ENCODE measurements at places on chromosomes 11 and 22.
A peak's percentile ranks its signal among the peaks of the same experiment; 100 is the strongest.

GRCh38 chr11:88101881-88102597, 73.2 kb downstream of the RAB38 start:
- no peak for DNase-seq

DNA sequence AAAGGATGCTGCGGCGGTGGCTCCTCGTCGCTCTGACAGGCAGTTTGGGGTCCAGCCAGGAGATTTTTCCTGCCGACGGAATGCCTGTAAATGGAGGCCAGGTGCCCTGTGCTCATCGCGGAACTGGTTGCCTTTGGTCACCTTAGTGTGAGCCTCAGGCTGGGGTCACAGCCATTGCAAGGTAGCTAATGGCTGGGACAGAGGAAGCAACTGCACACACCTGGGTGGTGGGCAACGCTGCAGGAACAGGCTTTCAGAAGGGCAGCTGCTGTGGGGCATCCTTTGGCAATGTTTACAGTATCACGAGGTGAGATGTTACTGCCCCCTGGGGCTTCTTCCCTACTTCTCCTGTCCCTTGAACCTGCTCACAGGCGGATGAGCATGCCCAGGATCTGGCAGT, 205.5 kb downstream of the GRIK4 start:
- no peak for DNase-seq

DNA sequence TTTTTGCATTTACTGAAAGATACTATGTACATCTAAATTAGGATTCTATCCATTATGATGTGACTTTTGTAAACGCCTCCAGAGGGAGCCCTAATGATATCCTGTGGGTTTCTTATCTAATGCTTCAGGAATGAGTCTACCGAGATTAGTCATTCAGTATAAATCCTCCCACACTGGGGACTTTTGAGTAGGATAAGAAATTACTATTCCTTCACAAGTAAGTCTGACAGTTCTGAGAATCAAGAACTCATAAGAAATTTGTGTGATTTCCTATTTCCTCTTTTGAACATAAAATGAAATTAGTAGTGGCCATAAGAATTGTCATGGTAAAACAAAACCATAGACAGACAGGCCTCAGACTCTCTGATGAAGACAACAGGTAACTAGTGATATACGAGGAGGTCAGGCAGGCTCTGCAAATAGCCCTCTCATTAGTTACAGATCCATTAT, 10.0 kb upstream of the OR5M1 start:
- peak; percentile 35 for DNase-seq

GRCh38 chr11:134634897-134635831, 223.1 kb upstream of the B3GAT1 start:
- no peak for DNase-seq

GRCh38 chr11:64192434-64192833, 6.5 kb downstream of the STIP1 start:
- DNase-seq, result no peak

DNA sequence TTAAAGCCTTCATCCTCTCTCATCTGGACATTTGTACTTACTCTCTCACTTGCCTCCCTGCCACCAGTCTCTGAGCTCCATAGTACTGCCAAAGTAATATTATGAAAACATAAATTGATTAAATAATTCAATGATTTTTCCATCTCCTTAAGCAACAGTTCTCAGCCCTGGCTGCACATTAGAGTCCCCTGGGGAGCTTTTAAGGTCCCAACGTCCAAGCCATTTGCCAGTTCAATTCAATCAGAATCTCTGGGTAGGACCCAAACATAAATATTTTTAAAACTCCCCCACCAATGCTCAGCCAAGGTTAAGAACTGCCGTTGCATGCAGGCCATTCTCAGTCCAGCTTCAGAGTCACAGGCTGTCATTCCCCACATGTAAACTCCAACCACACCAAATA, 114.4 kb upstream of the BMAL1 start:
- no peak for DNase-seq

DNA sequence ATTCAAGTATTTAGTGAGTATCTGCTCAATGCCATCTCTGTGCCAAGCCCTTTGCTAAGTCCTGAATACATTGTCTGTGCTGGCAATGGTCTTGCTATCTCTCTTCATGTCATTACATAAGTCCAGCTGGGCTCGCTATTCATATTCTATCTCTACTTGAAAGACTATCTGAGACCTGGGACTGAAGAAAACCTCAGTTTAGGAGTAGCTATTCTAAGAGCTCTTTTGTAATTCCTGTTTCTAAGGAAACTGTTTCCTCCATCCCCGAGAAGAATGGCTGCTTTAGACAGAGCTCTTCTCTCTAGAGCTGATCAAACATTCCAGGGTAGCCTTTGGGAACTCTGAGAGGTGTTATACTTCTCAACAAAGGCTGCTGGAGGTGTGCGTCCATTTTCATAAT, 33.0 kb downstream of the SLC17A6 start:
- no peak for DNase-seq

DNA sequence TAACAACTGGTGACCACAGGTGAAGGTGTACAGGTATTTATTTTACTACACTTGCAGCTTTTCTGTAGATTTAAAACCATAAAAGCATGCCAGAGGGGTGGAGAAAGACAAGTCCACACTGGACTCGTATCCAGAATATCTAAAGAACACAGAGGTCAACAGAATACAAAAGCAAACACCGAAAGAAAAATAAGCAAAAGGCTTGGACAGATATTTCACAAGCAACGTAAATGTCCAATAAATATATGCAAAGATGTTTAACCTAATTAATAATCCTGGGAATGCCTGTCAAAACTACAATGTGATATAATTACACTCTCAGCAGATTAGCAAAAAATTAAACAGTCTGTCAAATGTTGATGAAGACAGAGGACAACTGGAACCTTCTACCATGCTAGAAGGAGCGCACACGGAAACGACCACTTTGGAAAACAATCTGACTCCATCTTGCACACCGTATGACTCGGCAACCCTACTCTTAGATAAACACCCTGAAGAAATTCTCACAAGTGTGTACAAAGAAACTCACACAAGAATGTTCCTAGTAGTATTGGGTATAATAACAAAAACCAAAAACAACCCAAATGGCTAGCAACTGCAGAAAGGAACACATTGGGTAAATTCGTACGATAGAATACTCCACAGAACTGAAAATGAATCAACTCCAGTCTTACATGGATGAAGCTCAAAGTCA, 27.2 kb downstream of the GNB1L start:
- DNase-seq, result no peak

GRCh38 chr11:11757909-11758308, 83.9 kb upstream of the USP47 start:
- no peak for DNase-seq

DNA sequence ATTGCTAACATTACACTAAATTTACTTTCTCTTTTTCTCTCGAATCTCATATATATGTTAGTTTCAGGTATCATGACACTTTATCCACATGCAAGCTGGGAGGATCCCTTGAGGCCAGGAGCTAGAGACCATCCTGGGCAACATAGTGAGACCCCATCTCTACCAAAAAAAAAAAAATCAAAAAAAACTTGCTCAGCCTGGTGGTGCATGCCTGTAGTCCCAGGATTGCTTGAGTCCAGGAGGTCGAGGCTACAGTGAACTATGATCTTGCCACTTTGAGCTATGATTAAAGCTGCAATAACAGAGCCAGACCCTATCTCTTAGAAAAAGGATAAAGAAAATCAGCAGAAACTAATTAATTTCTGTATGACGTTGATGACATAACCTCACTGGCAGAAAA, 3.7 kb upstream of the UPK3A start:
- no peak for DNase-seq

- DNase-seq, result no peak
Measured at GRCh38 chr11:72848846-72849466, 34.7 kb downstream of the ATG16L2 start.

- no peak for DNase-seq
Measured at GRCh38 chr11:66639066-66639813, 737 bp downstream of the RBM4 start.

- DNase-seq, result no peak
Measured at GRCh38 chr11:108341654-108342053, 118.8 kb downstream of the ATM start.

- DNase-seq, result no peak
Measured at GRCh38 chr11:122004446-122004845, 111.6 kb downstream of the BLID start.

DNA sequence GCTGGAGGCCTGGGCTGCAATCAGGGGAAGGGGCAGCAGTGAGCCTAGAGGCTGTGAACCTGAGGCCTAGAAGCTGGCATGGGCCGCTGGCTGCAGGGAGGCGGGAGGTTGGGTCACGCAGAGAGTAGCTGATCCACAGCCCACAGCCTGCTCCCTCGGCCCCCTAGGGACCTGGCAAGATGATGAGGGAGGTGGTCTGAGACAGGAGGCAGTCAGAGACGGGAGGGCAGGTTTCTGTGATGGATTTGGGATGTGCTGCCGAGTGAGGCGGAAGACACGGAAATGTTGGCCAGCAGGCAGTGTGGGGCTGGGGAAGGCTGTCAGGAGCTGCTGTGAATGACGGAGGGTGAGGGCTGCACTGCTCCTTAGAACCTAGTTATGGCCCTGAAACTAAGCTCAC, 22.7 kb downstream of the LRFN4 start:
- DNase-seq, result no peak

- DNase-seq, result no peak
Measured at GRCh38 chr11:103923451-103923931, 112.9 kb upstream of the DDI1 start.

DNA sequence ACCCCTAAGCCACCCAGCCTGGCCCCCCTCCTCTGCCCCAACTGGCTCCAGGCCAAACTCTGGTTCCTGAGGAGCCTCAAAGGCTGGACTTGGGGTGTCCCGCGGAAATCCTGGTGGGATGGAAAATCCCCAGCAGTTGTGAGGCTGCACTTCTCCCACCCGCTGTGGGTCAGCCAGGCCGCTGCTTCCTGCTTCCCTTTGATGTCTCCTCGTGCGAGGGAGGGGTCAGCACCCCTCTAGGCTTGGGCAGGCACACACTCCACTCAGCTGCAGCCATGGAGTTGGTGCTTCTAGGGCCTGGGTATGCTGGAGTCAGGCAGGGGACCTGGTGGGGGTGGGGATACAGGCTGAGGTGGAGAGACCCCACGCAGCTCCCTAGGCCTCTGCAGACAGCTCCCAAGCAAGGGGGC, 12.0 kb downstream of the KCNQ1OT1 start:
- DNase-seq, result no peak

GRCh38 chr11:79285756-79286155, 155.1 kb downstream of the TENM4 start:
- DNase-seq, result no peak

- peak; percentile 45 for DNase-seq
Measured at GRCh38 chr11:3123761-3124733, 41.1 kb downstream of the OSBPL5 start.

DNA sequence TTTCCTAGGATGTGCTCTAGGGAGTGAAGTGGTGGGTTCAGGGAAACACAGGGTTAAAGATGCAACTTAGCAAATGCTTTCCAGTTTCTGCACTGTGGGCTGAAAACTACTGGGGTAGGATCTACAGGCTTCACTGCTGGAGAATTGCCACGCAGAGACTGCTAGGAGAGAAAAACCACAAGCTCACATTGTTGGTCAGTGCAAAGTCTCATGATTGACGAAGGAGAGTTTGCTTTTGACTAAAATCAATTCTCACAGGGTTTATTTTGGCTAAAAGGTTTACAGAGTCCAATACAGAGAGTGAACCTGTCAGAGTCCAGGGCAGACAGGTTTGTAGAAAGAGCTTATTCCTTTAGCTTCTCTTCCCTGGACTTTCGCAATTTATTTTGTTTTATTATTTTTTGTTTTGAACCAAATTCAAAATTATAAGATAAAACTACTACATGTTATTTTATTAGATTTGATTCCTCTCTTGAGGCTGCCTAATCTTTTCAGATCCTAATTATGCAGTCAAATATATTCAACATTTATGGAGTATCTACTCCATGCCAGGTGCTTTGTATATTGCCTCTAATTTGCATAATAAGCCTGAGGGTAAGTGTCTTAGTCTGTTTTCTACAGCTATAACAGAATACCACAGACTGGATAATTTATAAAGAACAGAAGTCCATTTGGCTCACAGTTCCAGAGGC, 64.7 kb downstream of the MTNR1B start:
- DNase-seq, result no peak

- no peak for DNase-seq
Measured at GRCh38 chr11:2588809-2589537, 110.8 kb downstream of the KCNQ1OT1 start.

GRCh38 chr22:48828688-48829087, 999.0 kb downstream of the BRD1 start:
- DNase-seq, result no peak

GRCh38 chr11:117476531-117477142, 149.0 kb downstream of the CEP164 start:
- DNase-seq, result no peak

DNA sequence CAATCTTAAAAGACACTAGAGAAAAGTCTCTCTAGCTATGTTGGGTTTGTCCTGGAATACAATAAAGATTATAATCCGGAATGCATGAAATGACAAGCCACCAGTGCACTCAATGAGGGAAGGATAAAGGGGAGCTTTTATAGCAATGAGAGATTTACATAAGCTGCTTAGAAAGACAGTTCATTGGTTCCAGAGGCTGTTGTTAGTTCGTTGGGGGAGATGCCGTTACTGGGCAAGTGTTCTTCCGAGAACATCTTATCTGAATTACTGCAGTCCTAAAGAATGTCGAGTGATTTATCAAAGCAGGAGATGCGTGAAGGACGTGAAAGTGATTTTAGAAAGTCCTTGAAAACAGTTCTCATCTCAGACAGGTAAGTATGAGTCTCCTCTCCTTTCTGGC, 33.6 kb downstream of the SYN3 start:
- no peak for DNase-seq

DNA sequence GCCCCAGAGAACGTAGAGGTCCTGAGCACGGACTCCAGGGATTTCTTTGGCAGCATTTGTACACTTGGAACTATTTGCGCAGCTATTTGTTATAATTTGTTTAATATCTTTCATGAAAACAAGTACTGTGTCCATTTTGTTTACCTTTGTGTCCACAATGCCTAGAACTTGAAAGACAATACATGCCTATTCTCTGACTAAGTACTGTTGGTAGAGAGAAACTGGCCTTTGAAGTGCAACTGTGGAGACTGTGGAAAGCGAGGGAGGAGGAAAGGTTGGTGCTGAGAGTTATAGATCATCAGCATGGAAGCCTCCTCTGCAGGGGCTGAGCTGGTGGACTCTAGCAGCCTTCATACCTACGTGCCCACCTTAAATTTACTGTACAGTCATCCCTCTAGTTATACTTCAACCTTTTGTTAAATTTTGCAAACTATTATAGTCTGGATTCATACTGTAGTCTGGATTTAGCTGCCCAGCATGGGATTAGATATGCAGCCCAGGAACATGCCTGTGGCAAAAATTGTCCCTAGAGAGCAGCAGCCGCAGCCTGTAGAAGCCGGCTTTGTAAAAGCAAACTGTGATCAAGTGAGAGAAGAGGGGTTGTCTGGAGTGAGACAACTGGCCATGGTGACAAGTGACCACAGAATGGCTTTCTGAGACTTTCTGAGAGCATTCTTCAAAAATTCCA, 24.2 kb upstream of the YAP1 start:
- no peak for DNase-seq

- DNase-seq, result no peak
Measured at GRCh38 chr11:3077189-3077836, 20.1 kb upstream of the CARS1 start.

Data from 8988T (cell line).